ENCODE measurements at places on chromosomes 16 and 17.

DNA sequence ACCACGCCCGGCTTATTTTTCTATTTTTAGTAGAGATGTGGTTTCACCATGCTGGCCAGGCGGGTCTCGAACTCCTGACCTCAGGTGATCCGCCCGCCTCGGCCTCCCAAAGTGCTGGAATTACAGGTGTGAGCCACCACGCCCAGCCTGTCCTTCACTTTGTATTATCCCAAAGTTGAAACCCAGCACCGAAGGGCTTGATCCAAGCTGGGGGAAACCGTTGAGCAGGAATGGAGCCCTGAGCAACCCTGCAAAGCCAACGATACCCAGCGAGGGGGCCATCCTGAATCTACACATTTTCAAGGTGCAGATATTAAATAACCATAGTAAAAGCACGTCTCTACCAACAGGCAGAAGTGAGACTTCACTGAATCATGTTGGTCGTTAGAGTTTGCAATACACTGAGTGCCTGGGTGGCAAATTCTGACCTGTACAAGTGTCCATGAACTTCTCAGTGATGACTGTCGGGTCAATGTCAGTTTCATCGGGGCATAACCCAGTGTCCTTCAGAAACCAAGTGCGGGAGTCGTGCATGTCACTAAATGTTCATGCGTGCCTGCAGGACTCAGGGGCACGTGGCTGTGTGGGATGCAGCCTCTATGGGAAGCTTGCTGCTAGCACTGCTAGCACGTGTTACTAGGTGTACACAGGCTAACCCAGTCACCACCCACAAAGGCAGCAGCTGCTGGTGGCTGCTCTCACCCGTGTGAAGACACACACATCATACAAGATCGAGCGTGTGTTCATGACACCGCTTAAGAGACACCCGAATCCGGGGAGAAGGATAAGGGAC is 10.5 kb upstream of the RBFOX3 start:
- peak; percentile 3 for DNase-seq

DNA sequence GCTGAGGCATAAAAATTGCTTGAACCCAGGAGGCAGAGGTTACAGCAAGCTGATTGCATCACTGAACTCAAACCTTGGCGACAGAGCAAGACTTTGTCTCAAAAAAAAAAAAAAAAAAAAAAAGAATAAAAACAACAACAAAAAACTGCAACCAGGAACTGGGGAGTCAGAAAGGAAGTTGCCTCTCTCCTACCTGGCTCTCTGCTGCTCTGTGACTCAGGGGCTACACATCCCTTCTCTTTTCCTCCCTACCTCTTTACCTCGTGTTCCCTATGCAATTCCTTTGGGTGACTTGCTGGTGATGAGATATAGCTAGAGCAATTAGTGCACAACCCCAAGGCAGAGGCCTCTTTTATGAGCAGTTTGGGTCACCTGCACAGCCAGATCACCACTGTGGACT is 95.9 kb downstream of the ABCC1 start:
- no peak for DNase-seq

GRCh38 chr16:1706386-1707192 is 594 bp downstream of the MAPK8IP3 start:
- no peak for DNase-seq

DNA sequence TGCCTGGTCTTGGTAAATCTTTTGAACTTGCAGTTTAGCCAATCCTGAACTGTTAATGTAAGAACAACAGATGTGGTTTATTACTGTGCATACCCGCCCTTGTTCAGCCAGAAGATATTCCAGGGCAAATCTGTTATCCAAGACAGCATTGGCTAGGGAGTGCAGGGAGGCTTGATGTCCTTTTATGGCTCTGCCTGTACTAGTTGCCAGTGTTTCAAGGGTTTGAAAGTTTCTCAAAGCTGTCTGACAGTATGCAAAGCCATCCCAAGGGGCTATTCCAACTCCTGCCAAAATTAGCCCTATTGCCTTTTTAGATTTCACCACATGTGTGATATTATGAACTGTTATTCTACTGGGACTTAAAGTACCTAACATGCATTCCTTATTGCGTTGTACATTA is 30.1 kb downstream of the LCMT1 start:
- no peak for DNase-seq

GRCh38 chr16:14485121-14485551 is 144.9 kb downstream of the PARN start:
- DNase-seq, result no peak

Data from tibial artery (tissue), 4 donors.